ENCODE measurements at places on chromosomes 11 and 22. TPM values are rescaled to one million over a fixed set of nuclear protein-coding genes. Genes with fewer than 3 reads are reported as not detected.

The CD3E gene
- not detected for total RNA-seq

The OR9Q2 gene
- total RNA-seq: not detected

The USH1C gene
- not detected for total RNA-seq

- DNase-seq: peak; percentile 67
Observed at GRCh38 chr11:59666969-59667368, 1.9 kb downstream of the PATL1 start.
